NAMALWA (cell line): ENCODE measurements at places on chromosomes 3 and 15.

DNA sequence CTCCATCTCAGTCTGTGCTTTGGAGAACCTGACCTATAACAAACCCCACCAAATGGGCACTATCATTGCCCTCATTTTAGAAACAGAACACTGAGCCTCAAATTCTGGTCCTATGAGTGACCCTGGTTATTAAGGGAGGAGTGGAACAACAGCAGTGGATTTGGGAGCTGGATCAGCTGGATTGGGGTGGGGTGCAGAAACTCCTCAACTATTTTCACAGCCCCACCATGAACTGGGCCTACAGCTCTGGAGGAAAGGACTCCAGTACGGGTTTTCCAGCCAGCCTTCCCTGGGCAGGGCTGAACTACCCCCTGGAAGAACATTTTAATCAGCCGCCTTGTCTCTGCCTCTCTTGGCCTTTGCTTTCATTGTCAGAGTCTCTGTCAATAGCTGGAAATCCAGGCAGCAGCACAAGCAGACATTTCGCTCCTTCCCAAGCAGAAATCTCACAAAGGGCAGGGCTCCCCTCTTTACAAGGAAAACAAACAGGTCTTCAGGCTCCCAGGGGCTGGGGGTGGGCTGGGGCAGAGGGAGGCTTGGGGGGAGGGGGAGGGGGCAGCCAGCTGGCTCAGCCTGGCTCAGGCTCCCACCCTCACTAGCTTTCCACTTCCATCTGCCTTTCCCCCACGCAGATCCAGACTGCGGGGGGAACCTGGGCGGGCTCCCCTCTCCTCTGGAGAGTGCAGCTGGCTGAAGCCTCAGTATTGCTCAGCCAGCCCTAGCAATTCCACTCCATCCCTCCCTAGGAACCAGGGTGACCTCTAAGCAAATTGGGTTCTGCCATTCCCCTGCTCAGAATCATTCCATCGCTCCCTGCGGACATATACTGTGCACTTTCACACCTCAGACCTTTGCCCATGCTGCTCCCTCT lies 13.7 kb upstream of the TLE3 start:
- DNase-seq, result peak; percentile 34

- DNase-seq, result no peak
These were observed 48.5 kb downstream of the KATNBL1 start for GRCh38 chr15:34161329-34161963.

- no peak for DNase-seq
These were observed 214.8 kb upstream of the CTDSPL start for GRCh38 chr3:37646865-37647264.

- no peak for DNase-seq
These were observed 587.7 kb upstream of the NR2F2 start for GRCh38 chr15:95742836-95743235.

DNA sequence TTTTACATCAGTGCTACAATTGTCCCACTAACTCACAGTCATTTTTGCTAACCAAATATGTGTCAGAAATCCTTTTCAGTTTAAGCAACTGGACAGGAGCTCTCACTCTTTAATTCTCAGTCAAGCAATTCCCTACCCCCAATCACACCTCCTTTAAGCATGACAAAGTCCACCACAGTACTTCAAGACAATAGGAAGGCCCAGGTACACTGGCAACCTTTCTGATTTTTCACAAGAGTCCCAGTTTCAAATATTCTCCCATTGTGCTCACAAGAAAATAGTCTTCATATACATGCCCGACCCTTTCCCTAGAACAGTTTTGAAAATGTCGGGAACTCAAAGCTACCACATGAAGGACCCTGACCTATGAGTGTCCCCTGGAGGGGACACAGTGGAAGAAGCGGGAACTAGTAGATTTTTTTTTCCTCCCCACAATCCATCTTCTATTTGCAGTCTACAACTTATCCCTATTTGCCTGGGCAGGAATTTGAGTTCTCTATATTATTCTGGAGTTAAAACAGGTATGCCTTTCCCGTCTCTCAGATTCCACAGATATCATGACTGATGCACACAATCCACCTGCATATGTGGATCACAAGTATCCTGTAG lies 413.5 kb downstream of the TIGIT start:
- DNase-seq, result no peak
